ENCODE measurements at places on chromosomes 6 and 20.
A peak's percentile ranks its signal among the peaks of the same experiment; 100 is the strongest.

DNA sequence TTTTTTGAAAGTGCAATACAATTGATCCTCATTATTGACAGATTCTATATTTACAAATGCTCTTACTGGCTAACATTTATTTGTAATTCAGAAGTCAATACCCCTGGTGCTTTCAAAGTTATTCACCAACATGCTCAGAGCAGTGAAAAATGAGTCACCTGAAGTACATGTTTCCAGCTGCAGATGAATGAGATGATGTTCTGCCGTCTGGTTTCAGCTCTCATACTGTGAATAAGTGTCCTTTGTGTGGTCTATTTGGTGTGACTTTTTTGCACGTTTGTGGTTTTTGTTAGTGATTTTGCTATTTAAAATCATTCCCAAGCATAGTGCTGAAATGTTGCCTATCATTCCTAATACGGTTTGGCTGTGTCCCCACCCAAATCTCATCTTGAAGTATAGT lies 22.3 kb upstream of the EYA4 start:
- no peak for DNase-seq

- DNase-seq: no peak
Observed at GRCh38 chr6:150430815-150431214, 62.0 kb downstream of the IYD start.

DNA sequence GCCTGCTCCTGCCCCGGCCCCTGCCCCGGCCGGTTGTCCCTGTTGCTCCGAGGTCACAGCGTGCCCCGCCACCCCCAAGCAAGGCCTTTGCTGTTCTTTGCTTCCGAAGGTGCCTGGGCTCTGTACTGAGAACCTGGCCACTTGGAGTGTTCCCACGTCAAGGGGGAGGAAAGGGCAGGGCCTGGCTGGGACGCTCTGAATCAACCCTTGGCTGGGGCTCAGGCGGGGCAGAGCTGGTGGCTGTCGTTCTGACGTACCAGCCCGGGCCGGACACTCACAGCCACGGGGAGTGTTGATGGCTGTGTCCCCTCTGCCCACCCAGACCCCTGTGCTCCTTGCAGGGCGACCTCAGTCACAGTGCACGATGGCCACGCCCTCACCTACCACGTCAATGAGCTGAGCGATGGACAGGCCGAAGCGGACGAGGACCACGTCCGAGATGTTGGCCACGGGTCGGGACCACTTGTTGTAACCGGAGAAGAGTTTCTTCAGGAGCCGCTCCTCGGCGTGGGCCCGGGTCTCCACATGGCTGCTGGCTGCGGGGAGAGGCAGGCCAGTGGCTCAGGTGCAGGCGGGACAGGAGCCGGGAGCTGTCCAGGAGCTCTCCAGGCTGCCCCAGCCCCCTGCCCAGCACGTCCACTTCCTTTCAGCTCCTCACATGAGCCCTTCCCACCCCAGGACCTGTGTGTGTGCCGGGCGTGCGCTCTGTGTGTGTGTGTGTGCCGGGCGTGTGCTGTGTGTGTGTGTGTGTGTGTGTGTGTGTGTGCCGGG lies 1.8 kb downstream of the CHRNA4 start:
- no peak for DNase-seq

DNA sequence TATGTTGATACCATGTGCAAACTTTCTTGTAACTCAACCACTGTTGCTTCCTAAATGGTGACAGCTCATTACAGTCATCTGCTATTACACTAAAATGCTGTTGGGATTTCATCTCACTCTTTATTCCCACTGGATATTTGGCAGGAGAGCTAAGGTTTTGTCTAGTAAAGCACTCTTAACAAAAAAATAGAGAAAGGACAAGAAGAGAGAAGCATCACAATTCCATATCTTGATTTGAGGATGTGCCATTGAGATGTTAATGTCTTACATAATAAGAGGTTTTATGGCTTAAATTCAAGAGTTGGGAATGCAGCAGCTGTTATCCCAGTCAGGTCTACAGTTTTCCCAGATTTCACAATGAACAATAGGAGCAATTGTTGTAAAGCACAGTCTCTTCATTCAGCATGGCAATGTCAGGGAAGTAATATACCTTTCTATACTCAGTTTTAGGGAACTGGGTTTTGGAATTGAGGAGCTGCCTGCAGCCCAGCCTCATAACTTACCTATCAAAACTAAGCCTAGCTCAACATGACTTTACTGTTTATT lies 134.9 kb downstream of the ISM1 start:
- no peak for DNase-seq

- no peak for DNase-seq
Observed at GRCh38 chr6:67698534-67698933, 936.5 kb upstream of the ADGRB3 start.

DNA sequence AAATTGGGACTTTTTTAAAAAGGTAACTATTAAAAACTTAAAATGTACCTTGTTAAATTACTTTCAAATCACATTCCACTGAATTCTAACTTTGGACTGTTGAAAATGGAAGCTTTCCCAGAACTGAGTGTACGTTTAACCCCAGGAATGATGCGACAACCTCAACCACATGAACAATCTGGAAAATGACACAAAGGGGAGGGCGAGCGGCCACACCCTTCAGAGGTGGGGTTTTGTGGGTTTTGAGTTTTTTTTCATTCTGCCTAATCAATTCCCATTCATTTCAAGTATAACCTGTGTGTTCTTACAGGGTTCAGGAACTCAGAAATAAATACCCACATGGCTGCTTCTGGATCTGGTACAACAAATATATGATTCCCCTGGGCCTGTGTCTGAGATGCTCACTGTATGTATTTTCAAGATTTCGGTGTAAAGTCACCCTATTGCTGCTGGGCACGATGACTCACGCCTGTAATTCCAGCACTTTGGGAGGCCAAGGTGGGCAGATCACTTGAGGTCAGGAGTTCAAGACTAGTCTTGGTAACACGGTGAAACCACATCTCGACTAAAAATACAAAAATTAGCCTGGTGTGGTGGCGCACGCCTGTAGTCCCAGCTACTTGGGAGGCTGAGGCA lies 21.6 kb downstream of the CNKSR3 start:
- no peak for DNase-seq

DNA sequence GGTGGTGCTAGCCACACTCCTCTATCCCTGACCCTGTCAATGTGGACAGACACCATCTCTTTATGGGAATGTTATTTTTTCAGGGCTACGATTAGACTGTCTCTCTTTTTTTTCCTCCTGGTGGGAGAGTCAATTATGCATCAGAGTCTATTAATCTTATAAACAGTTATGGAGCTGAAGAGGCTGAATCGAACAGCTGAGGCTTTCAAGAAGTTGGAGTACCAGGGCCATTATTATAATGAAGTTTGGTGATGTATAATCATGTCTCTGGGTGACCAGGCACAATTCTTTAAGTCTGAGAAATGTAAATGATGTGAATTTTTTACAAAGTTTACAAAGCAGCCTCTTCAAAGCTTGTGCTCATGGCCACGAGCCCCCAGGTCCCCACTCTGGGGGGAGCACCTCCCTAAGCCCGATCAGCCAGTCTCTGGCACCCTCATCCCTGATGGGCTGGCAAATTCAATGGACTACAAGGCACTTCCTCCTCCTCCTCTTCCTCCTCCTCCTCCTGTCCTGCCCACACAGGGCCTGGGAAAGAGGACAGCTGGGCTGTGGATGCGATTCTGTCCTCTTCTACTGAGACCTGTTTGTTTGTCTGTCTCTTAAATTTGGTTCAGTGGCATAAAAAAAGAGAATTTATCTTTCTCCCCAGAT lies 43.9 kb upstream of the QKI start:
- DNase-seq: no peak

DNA sequence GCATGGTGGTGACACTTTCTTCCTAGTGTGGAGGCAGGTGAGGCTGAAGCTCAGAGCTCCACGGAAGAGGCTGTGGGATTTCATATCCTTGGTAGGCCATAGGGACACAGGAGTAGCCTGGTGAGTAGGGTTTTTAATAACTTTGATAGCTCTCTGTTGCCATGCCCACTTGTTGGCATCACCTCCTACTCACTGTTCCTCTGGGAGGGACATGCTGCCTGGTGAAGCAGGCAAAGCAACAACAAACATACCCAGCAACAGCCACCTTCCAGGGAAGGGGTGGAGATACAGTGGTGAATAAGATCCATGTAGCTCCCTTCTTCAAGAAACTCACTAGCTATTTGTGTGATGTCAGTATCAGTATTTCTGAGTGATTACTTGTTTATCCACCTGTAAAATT lies 285.4 kb downstream of the CLIC5 start:
- no peak for DNase-seq

DNA sequence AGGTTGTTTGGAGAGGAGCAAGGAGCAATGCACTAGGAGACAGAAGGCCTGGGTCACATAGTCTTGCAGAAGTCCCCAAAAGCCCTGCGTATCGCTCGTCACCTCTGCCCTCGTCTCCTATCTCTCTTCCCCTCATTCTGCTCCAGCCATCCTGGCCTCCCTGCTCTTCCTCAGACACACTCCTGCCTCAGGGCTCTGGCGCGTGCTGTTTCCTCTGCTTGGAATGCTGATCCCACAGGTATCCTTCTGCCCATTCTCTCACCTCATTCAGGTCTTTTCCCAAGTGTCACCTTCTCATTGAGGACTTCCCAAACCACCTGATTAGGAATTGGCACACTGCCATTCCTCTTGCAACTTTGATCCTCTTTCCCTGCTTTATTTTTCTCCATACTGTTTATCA lies 9.0 kb upstream of the SLC2A10 start:
- DNase-seq: no peak

- DNase-seq: no peak
Observed at GRCh38 chr6:169344750-169345065, 91.1 kb upstream of the THBS2 start.

DNA sequence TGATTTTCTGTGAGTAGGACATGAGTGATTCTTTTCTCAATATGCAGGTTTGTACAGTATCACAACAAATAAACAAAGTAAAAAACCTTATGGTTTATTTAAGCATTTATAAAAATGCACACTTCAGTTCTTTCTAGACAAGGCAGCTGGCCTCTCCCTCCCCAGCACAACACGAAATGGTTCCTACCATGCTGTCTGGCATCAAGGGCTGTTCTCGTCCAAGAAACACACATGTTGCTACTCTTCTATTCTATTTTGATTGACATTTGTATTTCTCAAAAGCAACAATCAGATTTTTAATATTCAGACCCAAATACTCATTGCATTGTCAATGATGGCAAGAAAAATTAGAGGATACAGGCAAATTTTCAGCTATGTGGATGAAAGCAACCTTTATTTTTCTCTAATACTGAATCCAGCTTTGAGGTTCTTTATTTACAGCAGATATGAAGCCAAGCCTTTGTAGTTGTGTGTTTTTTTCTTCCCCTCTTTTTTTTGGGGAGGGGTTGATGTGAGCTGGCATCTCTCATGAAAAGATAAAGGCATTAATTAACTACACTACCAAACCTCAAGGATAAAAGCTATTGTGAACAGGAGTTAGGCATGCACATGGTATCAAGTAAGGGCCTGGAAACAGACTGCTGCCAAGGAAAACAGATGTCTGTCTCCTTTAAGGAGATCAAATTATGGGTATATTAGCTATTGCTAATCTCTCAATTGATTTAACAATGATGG lies 96.4 kb upstream of the PREP start:
- no peak for DNase-seq

DNA sequence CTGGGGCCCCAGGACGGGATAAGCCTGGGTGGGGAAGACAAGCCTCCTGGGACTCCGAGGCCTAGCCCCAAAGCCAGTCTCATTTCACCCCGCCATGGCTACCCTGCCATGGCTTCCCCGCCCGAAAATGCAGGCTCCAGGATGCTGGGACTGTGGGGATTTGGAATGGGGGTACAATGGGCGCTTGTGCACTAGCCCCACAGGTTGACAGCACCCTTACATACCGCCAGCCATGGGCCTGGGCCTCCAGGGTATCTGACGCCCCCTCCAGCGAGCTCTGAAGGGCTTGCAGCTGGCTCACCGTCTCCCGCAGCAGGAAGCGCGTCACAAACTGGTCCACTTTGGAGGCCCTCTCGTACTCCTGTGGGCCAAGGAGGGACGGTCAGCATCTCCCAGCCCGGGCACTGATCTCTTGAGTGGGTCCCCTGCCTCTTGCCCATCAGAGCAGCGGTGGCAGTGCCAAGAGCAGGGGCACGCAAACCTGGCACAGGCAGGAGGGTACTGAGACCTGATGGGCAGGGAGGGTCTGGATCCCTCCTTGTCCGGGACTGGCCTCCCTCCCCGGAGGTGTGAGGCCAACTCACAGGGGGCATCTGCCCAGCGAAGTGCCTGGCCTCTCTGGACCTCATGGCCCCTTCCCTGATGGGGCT lies 2.0 kb upstream of the C20orf144 start:
- no peak for DNase-seq

DNA sequence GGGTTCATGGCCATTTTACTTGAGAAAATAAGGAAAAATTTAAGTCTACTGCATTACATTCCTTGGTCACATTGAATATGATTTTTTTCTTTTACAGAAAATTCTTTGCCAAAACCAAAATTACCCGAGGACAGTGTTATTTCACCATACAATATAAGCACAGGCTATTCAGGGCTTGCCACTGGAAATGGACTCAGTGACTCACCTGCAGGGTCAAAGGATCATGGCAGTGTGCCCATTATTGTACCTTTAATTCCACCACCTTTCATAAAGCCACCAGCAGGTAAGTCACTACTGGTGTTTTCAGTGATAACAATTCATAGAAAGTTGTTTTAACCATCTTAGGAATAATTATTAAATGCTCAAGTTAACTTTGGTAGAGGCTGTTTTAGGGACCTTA lies 16.2 kb downstream of the SOBP start:
- DNase-seq: no peak

GRCh38 chr6:7050872-7051779 lies 56.6 kb upstream of the RREB1 start:
- DNase-seq: no peak

DNA sequence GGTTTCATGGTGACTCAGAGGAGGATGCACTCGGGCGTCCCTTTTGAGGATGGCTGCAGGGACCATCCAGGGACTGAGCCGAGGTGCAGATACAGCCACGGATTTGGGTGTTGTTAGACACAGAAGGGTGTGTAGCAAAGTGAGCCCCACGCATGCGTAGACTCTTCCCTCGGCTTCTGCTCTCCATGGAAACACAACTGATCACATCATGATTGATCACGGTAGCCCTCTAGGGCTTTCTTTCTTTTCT lies 606 bp upstream of the ULBP1 start:
- peak; percentile 21 for DNase-seq

- no peak for DNase-seq
Observed at GRCh38 chr20:58549231-58550209, 34.3 kb upstream of the APCDD1L start.

DNA sequence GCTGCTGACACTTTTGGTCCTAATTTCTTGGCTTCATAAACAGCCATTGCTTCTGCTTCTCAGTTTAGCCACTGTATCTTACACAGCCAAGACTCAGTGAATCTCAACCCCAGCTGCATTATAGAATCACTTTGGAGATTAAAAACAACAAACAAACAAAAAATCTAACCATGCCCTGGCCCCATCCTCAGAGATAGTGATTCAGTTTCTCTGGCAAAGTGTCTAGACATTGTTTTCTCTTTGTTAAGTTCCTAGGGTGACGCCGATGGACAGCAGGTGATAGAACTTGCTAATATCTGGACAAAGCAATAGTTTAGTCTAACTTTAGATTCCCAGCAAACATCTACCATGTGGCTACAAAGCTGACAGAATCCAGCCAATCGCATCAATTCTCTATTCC lies 2.9 kb downstream of the ADGRF5 start:
- DNase-seq: no peak

- DNase-seq: no peak
Observed at GRCh38 chr20:33263784-33264183, 19.2 kb upstream of the BPIFB1 start.

- no peak for DNase-seq
Observed at GRCh38 chr20:61027218-61027617, 224.8 kb upstream of the CDH4 start.

All from NCI-H2081 treated with DMSO at 0.1 percent for 48 hours (cell line).